ENCODE measurements at places on chromosomes 12 and 14.

GRCh38 chr12:14650789-14651188, 45.6 kb downstream of the GUCY2C start:
- DNase-seq: no peak

DNA sequence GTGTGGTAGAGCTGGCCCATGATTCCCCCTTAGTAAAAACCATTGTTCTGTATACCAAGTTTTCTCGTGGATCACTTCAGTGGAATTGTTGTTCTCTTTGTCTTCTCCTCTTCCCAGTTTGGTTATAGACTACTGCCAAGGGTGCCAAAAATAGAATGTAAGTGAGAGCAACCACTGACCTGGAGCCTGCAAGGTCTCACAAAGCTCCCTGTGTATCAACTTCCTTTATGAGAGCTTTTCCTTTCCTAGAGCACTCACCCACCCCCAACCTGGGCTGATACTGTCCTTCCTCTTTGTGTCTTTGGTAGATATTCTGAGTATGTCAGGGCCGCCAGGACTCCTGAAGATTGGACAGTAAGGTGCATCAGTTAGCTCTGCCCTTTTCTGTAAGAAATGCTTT, 101.0 kb downstream of the SCN8A start:
- DNase-seq: no peak

DNA sequence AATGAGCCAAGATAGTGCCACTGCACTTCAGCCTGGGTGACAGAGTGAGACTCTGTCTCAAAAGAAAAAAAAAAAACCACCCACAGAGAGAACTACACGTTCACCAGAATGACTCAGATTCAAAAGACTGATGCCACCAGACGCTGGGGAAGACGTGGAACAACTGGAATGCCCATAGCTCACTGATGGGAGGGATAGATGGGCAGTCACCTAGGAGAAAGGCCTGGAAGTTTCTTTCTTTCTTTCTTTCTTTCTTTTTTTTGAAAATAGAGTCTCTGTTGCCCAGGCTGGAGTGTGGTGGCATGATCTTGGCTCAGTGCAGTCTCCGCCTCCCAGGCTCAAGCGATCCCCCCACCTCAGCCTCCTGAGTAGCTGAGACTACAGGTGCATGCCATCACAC, 10.0 kb upstream of the KLC1 start:
- no peak for DNase-seq

GRCh38 chr12:71297930-71298329, 140.1 kb upstream of the TSPAN8 start:
- DNase-seq: no peak

GRCh38 chr14:89792489-89793366, 161.8 kb downstream of the EFCAB11 start:
- DNase-seq: no peak

GRCh38 chr12:5976196-5976595, 31.1 kb upstream of the ANO2 start:
- DNase-seq: no peak

DNA sequence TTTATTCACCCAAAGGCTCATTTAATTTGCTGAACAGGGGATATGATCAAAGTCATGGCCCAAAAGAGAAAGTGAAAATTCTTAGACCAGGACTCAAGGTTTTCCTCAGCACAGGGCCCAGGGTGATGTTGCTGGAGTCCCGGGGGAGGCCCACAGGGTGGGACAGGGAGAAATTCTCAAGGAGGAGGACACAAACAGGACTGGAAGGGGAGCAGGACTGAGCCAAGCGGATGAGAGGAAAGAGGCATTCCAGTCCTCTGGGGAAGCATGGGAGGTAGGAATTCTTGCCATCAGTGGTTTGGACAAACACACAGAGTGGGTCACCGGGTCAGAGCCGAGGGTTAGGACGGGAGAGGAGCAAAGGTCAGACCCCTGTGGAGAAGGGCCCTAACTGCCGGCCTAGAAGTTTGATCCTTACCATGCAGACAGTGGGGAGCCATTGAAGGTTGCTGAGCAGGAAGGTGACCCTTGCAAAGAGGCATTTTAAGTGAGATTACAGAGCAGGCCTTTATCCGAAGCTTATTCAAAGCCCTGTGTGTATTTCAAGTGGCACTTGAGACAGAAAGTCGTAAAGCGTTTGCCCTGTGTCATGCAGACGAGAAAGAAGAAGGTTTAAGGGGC, 68.4 kb upstream of the PTGR2 start:
- no peak for DNase-seq

- no peak for DNase-seq
Measured at GRCh38 chr12:118982984-118983761, 1.8 kb downstream of the SRRM4 start.

- no peak for DNase-seq
Measured at GRCh38 chr14:74978416-74978947, 23.1 kb upstream of the PGF start.

DNA sequence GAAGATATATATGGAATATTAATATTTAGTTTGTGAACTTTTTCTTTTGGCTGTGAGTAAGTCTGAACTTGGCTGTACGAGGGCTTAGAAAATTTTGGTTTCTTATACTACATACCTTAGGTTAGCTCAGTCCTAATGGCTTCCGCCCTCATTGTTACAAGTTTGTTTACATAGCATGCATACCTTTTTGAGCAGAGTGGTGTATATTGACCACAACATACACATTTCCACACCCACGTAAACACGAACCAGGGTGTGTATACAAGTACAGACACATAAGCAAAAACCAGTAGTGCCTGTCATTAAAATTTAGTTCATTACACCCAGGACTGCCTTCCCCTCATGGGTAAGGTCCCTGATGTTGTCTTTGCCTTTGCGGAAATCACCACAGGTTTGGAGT, 230.2 kb upstream of the RGS6 start:
- no peak for DNase-seq

DNA sequence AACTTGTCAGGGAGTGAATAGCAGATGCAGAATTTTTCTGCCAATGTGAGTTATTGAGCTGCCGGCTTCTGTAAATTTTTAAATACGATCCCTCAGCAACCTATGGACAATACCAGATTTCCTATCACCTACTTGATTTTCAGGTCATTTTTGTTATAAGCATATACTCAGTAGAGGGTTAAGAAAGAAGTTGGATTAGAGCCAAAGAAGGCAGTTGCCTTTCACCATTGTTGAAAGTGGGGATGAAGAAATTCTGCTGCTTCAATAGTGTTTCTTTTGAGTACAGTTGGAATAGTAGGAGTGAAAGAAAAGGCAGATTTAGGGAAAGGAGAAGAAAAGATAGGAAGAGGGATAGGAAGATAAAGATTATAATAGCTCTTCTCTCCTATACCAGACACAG, 197.1 kb downstream of the ATP23 start:
- DNase-seq: no peak

- no peak for DNase-seq
Measured at GRCh38 chr14:25522926-25523325, 473.0 kb upstream of the STXBP6 start.

DNA sequence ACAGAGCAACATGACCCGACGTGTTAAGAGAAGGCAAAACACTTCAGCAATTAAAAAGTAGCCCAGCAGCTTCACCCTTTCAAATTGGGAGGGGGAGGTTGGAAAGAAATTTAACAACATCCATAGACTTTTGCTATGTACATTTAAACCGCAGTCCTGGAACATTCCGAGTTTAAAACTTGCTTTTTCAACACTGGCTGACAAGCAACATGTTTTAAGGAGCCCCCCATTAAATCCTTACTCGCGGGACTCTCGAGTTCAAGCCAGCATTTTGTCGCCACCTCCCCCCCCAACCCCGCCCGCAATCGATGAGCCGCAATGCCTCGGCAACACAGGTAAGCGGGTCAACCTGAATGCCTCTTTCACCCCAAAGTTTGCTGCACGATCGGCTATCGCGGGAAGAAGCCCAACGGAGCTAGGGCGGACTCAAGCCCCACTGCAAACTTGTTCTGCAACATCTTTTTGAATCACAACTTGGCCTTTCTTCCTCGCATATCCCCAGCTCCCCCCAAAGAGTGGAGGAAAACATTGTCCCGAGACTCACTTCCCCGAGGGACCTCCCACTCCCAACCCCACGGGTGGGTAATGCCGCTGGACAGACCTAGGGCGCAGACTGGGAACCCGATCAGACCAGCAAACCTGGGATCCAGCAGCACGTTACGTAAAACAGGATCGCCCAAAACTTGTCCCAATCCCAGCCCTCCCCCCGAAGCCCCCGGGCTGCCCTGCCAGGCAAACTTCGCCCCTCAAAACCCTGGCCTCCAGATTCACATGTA, 777 bp downstream of the ZFP36L1 start:
- DNase-seq: no peak

GRCh38 chr12:69173368-69173767, 66.0 kb upstream of the CPSF6 start:
- no peak for DNase-seq

DNA sequence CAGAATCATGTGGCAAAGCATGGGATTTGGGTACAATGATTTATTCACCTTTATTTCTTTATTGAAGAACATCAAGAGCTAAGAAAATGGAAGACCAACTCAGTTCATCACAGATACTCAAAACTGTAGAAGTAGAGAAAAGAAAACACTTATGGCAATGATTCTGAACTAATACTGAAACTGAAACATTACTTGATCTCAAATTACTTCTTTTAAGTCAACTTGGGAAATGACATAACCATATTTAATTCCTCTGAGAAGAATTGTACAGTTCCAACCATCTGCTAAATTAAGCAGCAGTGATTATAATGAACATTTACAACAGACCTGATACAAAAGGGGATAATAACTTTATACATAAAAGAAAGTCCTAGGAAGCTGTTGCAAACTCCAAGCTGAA, 466.5 kb downstream of the TMTC2 start:
- no peak for DNase-seq

DNA sequence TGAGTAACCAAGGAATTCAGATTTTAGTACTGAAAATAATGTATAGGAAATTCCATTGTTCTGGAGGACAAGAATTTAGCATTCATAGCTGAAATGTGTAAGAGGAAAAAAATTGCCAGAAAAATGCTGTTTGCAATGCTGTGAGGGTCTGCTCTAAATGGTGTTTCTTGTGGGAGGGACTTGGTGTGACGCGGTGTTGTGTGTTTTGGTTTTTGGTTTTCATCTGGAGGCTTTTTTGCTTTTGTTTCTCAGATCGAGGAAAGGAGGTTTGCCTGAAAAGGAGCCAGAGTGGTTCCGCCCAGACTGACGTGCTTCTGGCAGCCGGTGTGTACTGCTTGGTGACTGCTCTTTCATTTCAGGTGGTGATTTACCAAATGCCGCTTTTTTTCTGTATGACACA, 211.8 kb upstream of the HMGA2 start:
- no peak for DNase-seq

GRCh38 chr14:54606178-54606577, 39.2 kb downstream of the SAMD4A start:
- no peak for DNase-seq

GRCh38 chr14:88553886-88554456, 836 bp downstream of the PTPN21 start:
- DNase-seq: no peak

DNA sequence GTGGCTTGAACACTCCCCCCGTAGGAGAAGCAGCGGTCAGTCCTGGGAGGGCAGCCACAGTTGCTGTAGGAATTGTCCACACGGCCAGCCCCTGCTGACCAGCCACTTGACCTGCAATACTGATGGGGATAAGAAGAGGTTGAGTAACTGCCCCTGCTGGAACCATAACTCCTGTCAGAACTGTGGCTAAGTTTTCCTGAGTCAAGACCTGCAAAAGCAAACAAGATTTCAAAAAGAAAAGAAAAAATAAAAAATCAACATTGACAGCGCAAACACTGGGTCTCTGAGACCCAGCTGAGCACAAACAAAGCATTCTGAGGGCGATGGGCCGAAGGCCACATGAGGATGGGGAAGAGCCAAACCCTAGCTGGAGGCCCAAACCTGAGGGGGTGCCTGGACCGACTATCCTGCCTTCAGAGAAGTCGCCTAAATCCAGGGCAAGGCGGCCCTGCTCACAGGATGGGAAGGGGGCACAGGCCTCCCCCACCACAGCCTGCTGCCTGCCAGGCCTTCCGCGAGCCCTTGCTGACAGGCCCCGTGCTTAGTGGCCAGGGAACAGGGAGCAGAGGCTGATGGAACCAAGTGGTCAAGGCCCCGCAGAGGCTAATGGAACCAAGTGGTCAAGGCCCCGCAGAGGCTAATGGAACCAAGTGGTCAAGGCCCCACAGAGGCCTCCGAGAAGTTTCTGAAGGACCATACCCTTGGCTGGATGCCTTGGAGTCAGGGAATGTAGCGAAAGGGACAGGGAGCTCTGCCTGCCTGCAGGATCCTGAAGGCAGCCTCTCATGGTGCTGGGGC, 19.1 kb downstream of the POU6F1 start:
- no peak for DNase-seq

DNA sequence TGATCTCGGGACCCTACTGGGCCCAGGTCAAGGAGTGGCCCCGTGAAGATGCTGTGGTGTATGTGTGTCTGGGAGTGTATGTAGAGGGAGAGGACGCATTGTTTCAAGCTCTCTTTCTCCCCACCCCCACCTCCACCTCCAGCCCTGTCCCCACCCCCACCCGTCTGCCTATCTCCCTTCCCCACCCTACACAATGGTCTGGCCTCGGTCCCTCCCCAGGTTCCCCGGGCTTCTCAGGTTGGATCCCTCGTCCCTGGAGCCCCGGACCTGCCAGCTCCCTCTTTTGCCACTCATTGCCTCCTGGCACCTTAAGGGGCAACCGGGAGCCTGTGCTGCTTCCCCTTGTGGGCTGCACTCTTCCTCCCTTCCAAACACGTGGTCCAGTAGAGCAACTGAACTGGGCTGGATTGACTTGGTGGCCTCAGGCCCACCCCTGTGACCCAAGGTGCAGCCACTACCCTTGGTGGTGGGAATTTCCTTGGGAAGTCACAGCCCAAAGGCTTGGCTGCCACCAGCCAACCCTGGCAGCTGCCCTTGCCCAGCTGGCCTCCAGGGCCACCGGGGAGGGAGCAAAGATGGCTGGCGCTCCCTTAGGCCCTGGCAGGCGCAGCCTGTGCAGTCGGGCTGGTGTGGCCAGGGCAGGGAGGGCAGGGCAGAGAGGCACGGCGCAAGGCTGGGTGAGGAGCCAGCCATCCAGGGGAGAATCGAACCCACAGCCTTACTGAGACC, 628 bp downstream of the VRTN start:
- DNase-seq: no peak

- no peak for DNase-seq
Measured at GRCh38 chr14:55645845-55646832, 66.1 kb downstream of the KTN1 start.

Data from non-pigmented ciliary epithelial cell (primary cell).